ENCODE measurements at places on chromosomes 7 and 10.

- no peak for DNase-seq
Measured at GRCh38 chr7:132152131-132152889, 424.0 kb downstream of the PLXNA4 start.

DNA sequence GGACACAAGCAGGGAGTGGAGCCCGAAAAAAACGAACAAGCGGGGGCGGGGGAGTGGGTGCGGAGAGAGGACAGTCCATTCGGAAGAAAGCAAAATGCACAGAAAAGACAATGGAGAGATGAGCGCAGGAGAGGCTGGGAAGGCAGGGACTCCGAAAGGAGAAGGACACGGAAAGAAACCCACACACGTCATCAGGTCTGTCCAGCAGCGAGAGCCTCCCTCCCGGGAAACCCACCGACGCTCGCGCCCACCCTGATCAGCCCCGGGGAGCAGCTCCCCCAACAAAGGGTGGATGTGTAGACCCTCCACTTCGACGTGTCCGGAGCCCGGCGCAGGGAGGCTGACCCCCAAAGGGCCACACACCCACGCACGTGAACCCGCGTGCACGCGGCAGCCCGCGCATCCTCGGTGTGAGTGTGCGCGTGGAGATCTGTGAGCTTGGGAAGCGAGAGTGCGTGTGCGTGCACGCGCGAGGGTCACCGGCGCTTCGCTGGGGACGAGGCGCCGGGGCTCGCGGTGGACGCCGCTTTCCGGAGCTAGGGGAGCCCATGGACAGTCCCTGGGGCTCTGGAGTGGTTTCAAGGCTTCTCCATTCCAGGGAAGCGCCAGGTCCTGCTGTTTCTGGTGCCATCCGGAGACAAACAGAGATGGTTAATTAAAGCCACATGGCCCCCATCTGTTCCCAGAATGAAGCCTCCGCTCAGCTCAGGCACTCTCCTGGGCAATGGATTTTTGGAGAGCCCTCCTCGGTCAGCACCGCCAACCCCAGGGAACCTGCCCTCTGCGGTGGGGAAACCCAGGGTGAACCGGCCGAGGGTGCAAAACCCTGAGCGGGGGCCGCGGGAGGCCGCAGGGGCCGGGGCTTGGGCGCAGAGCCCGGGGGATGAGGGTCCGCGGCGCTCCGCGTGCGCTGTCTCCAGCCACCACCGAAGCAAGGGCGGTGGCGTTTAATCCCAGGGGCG lies 916 bp downstream of the LAMB1 start:
- DNase-seq, result no peak

GRCh38 chr7:134809616-134810015 lies 30.2 kb downstream of the CALD1 start:
- no peak for DNase-seq

- DNase-seq, result no peak
Measured at GRCh38 chr10:90437452-90437851, 420.4 kb downstream of the HTR7 start.

DNA sequence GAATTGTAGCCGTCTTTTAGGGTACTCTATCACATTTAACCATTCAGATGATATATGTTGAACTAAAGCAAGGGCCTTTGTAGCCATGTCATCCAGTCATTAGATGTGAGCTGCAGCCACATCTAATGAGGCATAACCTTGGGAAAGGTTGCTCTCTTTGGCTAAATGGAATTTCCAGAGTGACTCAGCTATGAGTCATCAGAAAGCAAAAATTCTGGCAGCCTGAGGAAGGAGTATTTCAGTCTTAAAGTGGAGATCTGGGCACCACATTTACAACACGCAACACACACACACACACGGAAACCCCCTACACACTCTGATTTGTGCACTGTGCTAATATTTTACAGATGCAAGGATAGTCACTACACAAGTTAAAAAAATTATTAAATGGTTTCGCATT lies 176.9 kb upstream of the ZWINT start:
- DNase-seq, result no peak

GRCh38 chr7:31595390-31595789 lies 81.5 kb downstream of the ITPRID1 start:
- DNase-seq, result no peak

- DNase-seq, result peak; percentile 63
Measured at GRCh38 chr7:21542891-21543527, at the start of gene DNAH11. Gene DNAH11, plus strand, starts transcription at chr7:21543039. Its CDS starts 207 bp downstream, at chr7:21543246.

DNA sequence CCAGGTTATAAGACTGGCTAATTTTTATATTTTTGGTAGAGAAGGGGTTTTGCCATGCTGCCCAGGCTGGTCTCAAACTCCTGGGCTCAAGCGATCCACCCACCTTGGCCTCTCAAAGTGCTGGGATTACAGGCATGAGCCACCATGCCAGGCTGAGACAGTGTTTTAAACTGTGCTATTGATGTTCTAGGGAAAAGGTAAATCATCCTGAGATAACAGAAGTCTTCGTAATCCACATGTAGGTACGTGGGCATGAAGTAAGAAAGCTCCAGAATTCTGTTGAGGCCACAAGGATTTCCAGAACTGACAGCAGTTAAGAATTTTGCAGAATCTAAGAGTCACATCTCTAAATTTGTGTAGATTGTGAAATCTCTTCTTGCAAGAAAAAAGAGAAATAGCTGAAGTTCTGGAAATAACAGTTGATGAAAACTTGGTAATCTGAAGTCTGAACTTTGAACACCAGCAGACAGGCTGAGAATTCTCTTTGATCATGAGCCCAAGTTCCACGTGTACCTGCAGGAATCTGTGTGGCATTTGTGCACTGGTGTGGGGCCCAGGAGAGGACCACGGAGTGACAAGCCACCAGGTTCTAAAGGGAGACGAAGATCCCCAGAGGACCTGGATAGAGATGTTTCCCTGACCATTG lies 24.6 kb downstream of the C7orf33 start:
- DNase-seq, result no peak
